Fibroblast of upper back skin (primary cell): ENCODE measurements at places on chromosomes 3 and 15.

DNA sequence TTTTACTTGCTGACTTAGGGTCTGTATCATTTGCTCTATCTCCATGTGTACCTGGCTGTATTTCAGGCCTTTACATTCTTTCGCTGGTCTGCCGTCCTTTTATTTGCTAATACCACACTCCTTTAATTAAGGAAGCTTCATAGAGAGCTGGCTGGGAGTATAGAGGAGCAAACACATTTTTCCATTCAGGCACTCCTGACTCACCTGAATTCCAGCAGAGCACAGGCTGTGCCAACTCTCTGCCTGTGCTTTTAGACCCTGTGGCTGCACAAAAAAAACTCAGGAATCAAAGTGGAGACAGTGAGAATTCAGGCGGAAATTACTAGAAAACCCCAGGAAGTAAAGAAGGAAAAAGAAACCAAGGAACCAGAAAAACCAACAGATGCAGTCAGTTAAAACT is 29.0 kb upstream of the ATP10A start:
- DNase-seq, result peak; percentile 76

GRCh38 chr3:34106879-34107278 is 308.4 kb downstream of the PDCD6IP start:
- DNase-seq, result peak; percentile 32

GRCh38 chr3:128655531-128655930 is 4.9 kb upstream of the RPN1 start:
- DNase-seq, result no peak

DNA sequence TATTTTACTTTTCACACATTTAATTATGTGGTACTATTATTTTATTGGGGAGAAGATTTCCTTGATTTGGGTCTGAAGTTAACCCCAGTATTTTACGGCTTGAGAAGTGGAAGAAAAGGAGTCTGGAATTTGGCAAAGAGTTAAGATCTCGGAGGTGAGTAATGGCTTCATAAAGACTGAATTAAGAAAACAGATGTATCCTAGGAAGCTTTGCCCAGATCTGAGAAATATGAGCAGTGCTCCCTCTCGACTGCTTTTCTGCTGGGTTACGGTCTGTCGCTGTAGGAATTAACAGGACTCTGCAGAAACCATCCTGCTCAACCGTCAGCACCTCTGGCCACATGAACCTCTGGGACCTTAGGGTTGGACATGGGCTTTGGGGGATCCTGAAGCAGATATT is 163.6 kb upstream of the NDN start:
- no peak for DNase-seq

DNA sequence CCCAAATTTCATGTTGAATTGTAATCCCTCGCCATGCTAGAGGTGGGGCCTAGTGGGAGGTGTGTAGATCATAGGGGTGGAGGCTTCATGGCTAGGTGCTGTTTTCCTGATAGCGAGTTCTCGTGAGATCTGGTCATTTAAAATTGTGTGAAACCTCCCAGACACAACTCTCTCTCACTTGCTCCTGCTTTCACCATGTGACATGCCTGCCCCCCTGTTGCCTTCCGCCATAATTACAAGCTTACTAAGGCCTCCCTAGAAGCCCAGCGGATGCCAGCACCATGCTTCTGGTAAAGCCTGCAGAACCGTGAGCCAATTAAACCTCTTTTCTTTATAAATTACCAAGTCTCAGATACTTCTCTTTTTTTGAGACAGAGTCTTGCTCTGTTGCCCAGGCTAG is 36.0 kb downstream of the CCDC54 start:
- no peak for DNase-seq

DNA sequence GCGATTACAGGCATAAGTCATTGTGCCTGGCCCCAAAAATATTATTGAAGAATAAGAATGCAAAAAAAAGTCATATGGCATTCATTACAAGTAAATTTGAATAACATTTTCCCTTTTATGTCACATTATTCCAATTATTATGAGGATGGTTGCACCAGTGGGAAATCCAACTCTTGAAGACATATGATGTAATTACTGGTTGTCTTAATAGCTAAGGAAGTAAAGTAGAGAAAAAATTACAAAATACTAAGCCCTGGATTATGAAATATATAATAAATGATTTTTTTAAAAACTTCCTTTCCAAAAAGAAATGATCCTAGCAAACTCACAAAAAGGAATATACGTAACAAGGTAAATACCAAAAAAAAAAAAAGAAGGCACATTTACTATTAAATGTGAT is 98.9 kb downstream of the FMN1 start:
- DNase-seq, result no peak

- no peak for DNase-seq
Observed at GRCh38 chr3:167714871-167715270, 19.8 kb downstream of the PDCD10 start.

GRCh38 chr15:49706805-49707204 is 86.0 kb downstream of the DTWD1 start:
- DNase-seq, result no peak

GRCh38 chr3:229183-229661 is 32.7 kb downstream of the CHL1 start:
- DNase-seq, result no peak

GRCh38 chr15:40436116-40436891 is 4.4 kb upstream of the BAHD1 start:
- no peak for DNase-seq

DNA sequence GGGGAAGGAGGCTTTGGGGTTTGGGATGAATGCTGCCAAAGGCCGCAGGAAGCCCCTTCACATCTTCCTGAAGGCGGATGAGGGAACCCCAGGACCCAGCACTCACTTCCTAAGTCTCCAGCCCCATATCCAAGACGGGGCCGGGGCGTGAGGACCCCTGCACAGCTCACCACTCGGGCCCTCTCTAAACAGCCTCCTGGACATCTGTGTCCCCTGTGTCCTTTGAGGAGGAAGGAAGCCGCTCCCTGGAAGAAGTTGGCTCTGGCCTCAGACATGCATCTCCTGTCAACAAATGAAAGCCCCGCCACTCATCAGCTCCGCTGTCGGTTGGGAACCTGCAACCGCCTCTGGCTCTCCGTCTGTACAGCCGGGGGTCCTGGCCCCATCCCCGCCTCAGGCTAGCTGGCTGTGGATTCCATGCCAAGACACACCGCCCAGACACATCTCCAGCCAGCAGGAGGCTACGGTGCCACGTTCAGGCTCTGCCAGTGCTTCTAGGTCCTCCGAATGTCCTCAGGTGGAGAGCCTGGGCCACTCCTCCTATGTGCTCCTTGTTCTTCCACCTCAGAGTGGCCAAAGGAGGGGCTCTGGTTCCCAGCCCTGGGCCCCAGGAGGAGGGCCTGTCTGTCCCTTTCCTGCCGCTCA is 140.0 kb upstream of the MEF2A start:
- DNase-seq, result peak; percentile 14

DNA sequence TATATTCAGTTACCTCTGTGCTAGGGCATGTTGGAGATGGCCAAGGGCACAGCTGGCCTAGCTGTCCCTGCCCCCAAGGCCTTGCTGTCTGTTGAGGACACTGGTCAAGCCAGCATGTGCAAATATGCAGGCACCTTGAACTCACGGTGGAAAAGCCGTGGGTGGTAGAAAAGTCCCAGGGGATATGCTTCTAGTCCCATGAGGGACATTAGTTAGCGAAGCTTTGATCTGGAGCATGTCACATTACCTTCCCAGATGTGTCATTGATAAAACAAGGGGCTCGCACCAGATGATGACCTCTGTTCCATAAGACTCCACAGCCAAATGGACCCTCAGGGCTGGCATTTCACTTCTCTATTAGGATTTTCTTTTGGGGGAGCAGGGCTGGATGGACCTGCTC is 14.2 kb upstream of the TMEM158 start:
- DNase-seq, result no peak

GRCh38 chr3:28788571-28788970 is 439.9 kb upstream of the AZI2 start:
- no peak for DNase-seq

DNA sequence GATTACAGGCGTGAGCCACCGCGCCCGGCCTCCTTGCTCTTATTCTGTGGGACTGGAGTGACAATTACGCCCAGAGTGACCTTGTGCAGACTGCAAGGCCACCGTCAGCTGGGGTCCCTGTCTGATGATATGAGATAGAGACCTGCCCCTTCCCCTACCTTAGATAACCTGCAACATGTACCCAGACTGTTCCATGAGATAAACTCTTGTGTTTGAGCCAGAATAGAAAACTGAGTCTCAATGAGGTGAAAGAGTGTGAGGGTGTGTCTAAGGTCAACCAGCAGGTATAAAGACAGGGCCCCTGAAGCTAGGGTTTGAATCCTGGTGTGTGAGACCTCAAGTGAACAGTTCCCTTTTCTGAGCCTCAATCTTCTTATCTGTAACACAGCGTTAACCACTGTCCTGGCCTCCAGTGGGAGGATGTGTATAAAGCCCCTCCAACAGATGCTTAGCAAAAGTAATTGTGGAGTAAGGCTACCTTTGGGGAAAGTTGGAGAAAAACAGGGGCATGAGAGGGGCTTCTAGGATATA is 6.0 kb downstream of the TADA3 start:
- DNase-seq, result no peak

GRCh38 chr3:44913868-44914468 is 39.6 kb downstream of the TGM4 start:
- peak; percentile 72 for DNase-seq

- DNase-seq, result no peak
Observed at GRCh38 chr3:37702478-37703154, 159.1 kb upstream of the CTDSPL start.

DNA sequence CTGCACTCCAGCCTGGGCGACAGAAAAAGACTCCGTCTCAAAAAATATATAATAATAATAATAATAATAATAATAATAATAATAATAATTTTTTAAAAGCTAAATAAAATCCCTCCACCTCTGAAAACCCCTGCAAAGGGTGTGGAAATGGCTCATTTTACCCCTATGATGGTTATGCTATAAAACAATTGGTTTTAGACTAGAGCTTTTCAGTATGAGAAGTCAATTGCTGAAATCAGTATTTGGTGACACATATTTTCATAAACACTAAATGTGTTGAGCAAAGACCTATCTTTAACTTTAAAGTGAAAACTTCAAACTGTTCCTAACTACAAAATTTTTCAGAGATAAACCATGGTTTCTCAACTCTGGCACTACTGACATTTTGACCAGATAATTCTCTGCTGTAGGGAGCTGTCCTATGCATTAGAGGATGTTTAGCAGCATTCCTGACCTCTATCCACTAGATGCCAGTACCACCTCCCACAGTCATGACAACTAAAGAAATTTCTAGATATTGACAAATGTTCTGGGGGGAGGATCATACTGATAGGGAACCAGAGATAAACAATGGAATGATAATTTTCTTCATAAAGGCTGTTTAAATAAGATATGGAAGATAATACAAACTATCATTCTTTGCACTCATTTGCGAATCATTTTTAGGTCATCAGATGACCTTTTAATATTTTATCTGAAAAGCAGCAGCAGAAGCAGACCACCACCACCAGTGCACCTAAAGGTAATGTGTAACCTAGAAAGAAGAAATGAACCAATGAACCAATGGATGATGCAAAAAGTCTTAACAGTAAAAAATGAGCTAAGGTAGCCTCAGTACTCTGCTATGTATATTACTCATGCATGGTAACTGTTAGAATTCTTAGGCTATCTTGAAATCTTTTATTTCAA is 13.8 kb downstream of the PTPN9 start:
- peak; percentile 54 for DNase-seq

DNA sequence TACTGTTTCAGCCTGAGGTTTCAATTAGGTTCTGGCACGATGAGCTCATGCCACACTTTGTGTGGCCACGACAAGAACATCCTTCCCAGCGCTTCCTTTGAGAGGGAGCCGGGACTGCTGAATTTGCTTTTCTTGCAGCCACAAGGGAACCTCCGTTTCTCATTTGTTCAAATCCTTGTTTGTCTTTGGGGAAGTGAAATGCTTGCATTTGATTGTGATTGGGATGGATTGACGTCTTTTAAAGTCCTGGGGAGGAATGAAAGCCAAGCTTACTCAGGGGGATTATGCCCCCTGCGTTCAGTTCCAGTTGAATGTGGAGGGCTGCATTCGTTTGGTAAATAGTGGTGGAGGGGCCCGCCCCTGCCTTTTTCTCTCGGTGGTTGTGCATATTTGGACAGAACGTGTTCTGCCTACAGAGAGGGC is 277.6 kb downstream of the THSD4 start:
- peak; percentile 5 for DNase-seq

DNA sequence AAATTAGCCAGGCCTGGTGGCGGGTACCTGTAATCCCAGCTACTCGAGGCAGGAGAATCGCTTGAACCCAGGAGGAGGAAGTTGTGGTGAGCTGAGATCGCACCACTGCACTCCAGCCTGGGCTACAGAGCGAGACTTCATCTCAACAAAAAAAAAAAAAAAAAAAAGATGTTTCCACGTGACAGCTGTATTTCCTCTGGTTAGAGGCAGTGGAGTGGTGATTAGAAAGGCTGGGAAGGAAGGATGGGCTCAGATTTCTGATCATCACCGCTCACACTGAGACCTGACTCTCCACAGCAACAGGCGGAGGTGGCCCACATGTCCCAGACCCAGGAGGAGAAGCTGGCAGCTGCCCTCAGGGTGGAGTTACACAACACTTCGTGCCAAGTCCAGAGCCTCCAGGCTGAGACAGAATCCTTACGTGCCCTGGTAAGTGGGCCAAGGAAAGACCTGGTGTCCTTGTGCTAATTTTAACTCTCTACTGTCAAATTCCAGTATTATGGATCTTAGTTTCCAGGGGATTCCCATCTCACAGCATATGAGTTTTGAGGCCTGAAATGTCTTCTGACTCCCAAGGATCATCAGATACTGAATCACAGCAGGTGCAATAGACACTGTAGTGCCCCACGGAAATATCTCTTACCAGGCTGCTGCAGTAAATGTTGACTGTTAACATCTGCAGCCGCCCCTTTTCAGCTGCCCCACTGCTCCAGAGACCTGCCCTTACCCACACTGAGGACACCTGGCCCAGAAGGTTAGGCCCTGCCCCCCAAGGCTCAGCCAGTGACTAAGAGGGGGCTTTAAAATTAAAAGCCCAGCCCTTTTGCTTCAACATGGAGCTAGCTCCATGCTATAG is 66.9 kb downstream of the BFSP2 start:
- no peak for DNase-seq

- DNase-seq, result no peak
Observed at GRCh38 chr3:161050935-161051334, 54.2 kb downstream of the B3GALNT1 start.

DNA sequence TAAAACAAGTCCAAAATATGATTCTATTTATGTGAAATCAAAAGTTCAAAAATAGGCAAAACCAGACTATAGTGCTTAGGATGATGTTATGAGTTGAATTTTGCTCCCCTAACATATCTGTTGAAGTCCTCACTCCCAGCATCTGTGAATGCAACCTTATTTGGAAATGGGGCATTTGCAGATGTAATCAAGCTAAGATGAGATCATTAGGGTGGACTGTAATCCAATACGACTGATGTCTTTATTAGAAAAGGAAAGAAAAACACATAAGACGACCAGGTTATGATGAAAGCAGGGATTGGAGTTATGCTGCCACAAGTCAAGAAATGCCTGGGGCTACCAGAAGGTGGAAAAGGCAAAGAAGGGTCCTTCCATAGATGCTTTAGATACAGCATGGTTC is 110.5 kb upstream of the CCDC39 start:
- no peak for DNase-seq

- DNase-seq, result peak; percentile 78
Observed at GRCh38 chr3:60573494-60573893, 677.8 kb downstream of the FHIT start.
